NCI-H2171 (cell line): ENCODE measurements at places on chromosomes 12 and 14.

- DNase-seq = no peak
These were observed 220.7 kb downstream of the PPM1H start for GRCh38 chr12:62714181-62714773.

DNA sequence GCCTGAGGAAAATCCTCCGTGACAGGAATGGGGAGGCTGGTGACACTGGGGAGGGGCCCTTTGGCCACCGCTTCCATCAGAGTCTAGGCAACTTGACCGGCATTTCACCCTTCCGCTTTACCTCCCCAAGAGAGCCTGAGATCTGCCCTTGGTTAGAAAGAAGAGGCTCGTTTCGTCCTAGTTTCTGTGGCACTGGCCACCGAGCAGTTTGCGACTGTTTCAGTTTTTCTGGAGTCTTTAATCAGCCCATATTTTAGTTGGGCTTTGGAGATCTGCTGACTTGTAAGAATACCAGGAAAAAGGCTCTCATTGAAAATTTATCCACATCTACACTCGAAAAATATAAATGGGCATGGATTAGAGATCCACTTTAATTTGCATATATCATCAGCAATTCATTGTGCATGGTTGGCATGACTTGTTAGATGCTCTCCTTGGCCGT lies 414 bp upstream of the ANKS1B start:
- no peak for DNase-seq

DNA sequence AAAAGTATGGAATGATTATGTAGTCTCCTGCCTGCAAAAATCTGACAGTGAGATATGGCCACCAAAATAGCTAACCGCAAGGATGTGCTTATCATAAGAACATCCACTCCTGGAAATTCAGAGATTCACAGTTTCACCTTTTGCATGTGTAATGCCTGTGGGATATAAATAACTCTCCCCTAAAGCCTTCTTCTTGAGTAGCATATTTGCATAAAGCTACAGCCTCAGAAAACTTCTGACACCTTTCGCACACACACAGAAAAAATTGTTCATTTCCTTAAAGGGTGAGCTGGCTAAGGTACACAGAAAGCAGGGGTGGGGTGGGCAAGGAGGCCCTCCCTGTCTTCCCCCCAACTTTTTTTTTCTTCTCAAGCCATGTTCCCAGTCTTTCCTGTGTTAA lies 3.1 kb upstream of the IGF1 start:
- no peak for DNase-seq

- no peak for DNase-seq
These were observed 15.2 kb downstream of the RASSF3 start for GRCh38 chr12:64625243-64626077.

- DNase-seq = peak; percentile 98
These were observed at the start of the genes GON7 and UBR7 for GRCh38 chr14:93206793-93207467. TSS of gene GON7 (minus strand) at chr14:93207065. CDS start at chr14:93207037, 28 bp downstream. TSS of gene UBR7 (plus strand) at chr14:93207256. CDS start at chr14:93207292, 36 bp downstream.

DNA sequence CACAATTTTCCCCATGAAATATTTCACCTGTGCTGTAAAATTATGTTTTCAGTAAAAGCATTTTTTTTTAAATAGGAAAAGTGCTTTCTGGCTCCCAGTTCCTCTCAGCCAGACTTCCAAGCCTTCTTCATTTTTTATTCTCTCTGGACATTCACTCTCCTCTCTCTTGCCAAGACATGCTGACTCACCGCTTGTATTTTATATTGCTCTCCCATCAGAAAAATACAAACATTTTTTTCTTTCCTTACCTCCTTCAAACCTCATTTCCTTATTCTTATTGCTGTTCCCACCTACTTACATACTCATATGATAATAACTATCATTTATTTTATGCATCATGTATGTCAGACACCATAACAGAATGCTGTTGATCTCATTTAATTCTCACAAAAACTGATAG lies 37.7 kb upstream of the ZNF641 start:
- DNase-seq = no peak

- no peak for DNase-seq
These were observed 12.9 kb upstream of the DCD start for GRCh38 chr12:54661048-54661447.

DNA sequence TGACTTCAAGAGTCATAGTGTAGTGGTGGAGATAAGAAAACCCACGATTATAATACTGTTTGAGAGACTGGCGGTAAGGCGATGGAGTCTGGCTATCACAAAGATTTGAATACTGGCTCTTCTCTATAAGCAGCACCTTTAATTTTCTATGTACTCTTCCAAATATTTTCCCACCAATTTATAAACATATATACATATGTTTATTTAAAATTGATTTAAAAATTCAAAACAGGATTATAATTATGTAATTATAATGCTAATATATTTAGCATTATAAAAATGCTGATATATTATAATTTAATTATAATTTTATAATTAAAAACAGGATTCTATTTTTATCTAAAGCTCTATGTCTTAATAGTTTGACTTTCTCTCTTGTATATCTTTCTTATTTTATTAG lies 15.4 kb upstream of the DCD start:
- DNase-seq = no peak

DNA sequence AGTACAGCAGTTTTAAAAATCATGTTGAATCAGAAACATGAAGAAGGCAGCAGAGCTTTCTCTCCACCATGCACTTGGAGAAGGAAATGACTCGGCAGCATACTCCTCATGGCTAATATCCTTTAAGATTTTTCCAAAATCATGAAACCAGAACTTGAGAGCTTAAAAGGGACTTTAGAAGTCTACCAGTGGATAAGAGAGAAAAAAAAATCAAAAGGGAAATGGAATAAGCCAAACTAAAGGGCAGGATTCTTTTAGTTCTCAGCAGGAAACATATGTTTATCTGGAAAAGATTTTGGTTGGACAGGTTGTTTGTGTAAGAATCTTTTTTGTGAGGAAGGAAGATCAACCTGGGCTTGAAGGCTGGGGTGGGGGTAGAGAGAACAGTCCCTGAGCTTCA lies 111.8 kb downstream of the PRKCH start:
- DNase-seq = no peak

DNA sequence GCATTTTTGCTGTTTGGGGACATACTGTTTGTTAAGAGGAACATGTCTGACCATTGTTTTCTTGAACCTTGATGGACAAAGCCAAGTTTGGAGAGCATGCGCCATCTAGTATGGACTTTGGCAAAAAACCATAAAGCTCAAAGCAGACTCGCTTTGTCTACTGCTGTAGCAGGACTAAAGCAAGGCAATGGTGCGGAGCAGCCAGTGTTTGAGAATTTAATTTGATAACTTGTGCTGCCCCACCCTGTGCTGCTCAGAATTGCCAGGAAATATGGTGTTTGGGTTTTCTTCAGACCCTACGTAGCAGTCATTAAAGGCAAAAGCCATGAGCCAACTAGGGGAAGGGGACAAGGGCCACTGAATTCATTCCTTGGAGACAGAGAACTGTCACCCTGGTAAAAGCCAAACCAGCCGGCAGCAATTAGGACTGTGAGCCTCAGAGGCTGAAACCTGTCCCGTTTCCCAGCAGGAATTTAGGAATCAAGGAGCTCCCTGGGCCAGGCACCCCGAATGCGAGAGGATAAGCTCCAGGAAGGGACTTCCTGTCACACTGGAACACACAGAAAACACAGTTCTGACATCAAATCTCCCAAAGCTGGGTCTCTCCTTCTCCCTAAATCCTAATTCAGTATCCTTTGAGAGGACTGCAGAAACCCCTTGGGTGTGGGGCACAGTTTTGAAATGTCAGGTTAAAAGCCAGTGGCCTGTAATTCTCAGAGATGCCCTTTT lies 1.1 kb downstream of the AVIL start:
- DNase-seq = no peak

- no peak for DNase-seq
These were observed 656 bp downstream of the RAB21 start for GRCh38 chr12:71755146-71755892.

GRCh38 chr14:99937475-99938244 lies 127.6 kb upstream of the EVL start:
- DNase-seq = no peak

GRCh38 chr12:132211816-132212215 lies 67.6 kb downstream of the NOC4L start:
- no peak for DNase-seq

- DNase-seq = no peak
These were observed 373.4 kb downstream of the RAD51B start for GRCh38 chr14:68192935-68193334.

DNA sequence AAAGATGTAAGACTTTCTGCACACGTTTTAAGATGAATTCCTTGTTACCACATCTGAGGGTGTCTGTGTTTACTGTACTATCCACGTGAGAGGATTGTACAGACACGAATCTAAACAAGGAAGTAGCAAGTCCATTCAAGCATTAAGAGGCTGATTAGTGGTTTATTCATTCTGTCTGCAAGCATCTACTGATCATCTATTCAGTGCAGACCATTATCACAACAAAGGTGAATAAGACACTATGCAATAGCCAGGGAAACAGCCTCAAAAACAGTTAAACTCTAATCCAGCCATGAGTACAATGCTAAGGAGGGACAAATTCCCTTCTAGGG lies 111.6 kb upstream of the PZP start:
- DNase-seq = no peak

- no peak for DNase-seq
These were observed 238.8 kb downstream of the PPFIA2 start for GRCh38 chr12:81520064-81520945.

DNA sequence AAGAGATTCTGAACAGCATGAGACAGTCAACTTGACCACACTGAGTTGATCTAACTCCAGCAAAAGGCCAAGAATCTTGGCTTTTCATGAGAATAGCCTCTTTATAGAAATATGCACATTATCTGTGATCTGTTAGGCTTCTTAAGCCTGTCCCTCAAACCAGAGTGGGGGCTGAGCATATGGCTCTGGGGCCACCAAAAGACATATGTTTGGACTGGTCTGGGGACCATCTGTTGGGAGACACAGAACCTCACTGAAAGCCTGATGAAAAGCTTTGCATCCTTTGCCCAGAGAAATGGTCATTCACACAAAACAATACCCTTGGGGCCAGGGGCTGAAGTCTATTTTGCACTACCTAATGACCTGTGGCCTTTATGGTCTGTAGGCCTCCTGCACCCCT lies 165.3 kb upstream of the PRMT8 start:
- DNase-seq = no peak

- DNase-seq = no peak
These were observed 101.6 kb downstream of the BBS10 start for GRCh38 chr12:76246611-76247010.

DNA sequence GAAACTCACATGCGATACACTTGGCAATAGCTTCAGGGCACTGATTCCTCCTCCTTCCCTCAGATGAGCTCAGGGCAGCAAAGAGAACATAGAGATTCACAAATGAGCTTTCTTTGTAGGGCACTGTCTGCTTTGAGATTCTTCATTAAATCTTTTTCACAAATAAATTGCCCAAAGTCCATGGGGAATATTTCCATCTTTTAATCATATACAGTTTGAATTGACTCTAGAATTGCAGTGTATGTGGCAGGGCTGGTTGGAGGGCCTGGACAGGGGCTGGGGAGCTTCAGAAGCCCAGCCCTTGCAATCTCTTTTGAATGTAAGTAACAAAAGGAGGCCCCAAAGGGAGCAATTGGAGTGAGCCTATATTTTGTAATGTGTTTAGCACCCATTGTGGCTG lies 197.5 kb downstream of the NOVA1 start:
- DNase-seq = no peak

- DNase-seq = no peak
These were observed 75.9 kb downstream of the TMEM121 start for GRCh38 chr14:105602243-105602750.

DNA sequence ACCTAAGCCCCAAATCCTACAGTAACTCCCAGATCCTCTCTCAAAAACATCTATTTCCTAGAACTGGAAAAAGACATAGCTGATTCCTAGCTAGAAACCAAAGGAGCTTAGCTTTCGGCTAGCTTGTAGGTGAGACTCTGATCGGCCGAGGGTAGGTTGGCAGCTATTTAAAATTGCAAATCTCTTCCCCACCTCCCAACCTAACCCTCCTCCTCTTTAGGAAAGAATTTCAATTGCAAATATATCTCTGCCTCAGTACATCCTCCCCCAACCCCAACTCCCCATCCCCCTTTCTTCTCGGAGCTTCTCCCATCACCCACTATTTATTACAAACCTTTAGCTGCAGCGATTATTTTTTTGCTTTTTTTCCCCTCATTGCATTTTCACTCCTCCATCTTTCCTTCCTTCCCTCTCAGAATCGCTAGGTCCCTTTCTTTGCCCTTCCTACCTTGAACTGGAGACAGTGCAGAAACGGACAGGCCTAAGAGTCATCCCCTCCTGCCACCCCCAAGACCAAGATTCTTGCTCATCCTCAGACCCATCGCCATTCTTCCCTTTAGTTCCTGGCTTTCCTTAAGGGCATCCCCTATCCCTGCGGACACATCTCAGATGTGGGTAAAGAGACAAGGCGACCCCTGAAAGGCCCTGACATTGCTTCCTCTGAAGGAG lies 13.4 kb downstream of the ZFHX2 start:
- no peak for DNase-seq

DNA sequence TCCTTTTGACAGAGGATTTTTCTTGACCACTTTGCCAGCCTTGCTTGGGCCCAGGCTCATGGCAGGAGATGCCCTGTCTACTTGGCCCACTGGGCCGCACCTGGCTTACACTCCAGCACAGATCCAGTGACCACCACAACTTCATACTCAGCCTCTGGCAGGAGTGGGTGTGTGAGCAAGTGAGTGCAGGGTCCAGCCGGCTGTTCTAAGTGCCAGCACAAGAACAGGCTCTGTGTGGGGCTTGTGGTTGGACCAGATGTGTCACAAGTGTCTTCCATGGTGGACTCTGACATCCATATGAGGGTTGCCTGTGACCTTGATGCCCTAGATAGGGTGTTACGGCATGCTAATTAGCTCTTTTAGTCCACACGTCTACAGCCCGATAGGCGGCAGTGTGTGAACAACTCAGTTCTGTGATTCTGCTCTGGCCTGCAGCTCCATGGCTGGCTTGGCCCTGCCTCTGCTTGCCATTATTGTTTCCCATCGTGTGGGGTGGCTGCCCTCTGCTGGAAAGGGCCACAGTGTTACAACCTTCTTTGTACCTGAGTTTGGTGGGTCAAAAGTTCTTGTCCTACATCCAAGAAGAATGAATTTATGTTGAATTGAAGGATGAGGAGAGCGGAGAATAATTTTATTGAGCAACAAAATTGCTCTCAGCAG lies 1089.1 kb downstream of the SLC6A15 start:
- DNase-seq = no peak

- DNase-seq = no peak
These were observed 230.4 kb downstream of the SSPN start for GRCh38 chr12:26425587-26426260.

DNA sequence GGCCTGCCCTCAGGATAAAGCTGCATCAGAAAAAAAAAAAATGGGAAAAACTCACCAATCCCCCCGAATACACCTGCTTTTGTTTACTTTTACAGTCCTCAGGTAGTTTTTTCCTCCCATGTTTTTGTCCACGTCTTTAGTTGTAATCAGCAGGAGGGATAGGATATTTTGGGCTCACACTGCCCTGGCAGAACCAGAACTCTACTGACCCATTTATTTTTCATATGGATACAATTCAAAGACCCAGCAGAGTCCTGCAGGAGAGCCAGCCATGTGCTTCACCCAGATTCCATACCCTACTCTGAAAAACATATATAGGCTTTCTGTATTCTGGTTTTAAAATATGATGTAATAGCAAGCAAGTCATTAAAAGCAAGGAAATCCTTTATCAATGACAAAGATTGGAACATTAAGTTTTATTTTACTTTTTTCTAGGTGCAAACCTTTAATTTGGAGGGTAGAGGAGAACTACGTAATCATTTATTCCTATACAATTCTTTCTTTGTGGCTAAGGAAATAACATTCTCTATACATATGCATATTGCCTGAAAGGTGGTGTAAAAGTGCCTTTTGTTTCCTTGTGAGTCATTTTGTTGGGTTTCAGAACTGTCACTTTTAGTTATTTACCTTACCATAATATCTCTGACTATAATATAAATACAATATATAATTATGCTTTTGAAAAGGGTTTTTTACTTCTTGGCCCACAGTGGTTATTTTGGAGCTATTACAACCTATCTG lies 19.1 kb downstream of the DACT1 start:
- no peak for DNase-seq
